ENCODE measurements at places on chromosomes 7 and 10.

DNA sequence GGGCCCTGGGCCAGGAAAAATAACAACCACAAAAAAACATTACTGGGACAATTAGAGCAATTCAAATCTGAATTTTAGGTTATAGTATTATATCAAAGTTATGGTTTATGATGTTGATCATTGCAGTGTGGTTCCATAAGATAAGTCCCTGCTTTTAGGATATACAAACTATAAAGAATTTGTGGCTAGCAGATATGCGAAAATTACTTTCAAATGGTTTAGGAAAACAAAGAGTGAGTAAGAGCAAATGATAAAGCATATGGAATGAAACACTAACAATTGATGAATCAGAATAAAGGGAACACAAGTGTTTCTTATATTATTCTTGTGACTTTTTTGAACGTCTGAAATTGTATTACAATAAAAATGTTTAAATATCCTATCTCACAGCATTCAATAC lies 64.4 kb upstream of the HECTD2 start:
- no peak for DNase-seq

DNA sequence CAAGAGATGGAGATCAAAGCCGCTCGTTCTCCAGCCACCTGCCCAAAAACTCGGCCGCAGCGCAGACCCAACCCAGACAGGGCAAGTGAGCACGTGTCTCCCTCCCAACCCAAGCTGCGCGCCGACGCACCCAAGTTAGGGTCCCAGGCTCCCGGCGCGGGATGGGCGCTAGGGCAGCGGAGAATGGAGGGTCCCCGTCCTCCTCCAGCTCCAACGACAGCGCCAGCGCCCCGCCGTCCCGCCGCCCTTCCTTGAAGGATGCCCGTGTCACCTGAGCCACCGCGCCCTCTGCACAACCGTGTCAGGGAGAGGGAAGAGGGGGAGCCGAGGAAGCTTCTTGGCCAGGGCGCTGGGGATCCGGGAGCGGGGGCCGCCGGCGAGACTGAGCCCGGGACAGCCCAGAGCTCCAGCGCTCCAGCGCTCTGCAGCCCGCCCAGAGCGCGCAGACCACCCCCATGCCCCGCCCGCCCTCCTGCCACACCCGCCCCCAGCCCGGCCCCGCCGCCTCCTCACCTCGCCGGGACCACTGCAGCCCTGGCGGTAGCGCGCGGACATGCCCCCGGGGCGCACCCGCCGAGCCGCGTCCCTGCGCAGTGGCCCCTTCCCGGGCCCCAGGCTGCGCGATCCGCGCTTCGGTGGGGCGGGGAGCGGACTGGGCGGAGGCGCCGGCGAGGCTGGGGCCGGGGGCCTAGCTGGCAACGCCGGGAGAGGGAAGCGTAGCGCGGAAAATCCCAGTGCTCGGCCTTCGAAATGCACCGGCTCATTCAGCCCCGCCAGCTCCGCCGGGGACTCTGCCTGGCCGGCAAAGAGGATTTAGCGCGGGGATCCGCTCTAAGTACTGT lies at the start of gene SLC16A12:
SLC16A12 (minus strand) TSS at position 424 of the 842 bp plus-strand sequence. CDS start 73,016 bp downstream, outside the sequence.
- peak; percentile 26 for DNase-seq

DNA sequence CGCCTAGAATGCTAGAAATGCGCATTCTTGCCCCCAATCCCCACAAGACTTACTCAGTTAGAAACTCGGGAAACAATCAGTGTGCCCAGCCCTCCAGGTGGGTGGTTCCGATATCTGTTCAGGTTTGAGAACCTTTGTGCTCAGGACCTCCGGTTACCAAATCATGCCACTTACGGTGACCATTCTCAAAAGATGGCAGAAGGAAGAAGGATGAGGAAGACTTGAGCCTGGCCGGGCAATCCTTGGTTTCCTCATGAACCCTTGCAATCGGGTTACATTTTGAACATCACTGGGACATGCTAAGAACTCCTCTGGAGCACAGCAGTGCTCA lies 52.1 kb downstream of the RBM17 start:
- no peak for DNase-seq

DNA sequence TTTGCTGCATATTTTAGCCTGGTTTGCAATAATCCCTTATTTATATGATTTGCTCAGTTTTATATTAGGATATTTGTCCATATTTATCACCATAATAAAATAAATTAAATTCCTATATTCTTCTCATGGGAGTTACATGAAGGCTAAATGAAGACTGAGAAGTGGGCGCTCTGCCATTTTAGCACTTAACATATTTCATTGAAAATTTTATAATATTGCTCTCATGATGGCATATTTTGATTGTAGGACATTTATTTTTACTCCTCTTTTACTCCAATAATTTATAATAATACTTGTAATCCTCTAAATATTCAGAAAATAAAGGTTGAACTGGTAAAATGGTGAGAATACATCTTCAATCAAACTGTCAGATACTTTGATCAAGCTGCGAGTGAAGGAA lies 99.8 kb upstream of the SEMA3A start:
- DNase-seq: no peak

DNA sequence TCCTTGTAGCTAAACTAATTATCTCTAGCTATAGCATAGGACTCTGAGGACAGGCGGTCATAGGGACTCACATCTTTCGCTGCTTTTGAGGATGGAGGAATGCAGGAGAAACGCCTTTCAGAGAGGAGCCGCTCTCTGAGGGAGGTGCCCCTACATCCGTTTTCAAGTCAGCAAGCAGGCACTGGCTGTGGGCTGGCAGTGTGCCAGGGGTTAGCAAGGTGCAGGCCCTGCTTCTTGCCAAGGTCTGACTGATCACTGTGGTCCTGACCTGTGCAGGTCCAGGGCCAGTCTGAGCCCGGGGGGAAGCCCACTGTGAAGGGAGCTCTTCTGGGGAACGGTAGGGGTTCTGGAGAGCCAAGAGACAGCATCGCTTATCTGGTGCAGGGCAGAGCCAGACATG lies 89.4 kb downstream of the SH3PXD2A start:
- peak; percentile 54 for DNase-seq

- no peak for DNase-seq
Observed at GRCh38 chr10:24180891-24181290, 28.0 kb upstream of the KIAA1217 start.

DNA sequence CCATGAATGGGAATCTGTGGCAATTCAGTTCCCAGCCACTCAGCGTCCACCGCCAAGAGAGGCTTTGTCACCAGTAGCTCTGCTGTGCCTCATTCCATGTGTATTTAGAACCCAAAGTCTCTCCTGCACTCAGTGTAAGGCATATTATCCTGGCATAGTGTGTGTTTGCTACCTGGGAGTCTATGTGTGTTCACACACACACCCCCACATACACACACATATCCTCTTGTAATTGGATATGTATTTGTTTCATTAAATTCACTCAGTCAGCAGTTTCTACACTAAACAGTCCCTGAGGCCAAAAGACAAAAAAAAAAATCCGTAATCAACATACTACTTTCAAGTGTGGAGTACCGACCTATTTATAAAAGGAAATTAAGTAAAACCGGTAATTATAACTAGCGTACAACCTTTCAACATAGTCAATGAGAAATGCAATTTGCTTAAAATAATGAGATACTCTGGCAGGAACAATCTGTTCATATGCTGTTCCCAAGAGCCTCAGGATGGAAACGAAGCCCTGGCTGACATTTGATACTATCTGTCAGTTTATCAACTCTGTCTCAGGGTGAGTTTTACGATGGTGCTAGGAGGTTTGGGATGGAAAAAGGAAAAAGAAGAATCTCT lies 425.8 kb upstream of the CELF2 start:
- DNase-seq: no peak

DNA sequence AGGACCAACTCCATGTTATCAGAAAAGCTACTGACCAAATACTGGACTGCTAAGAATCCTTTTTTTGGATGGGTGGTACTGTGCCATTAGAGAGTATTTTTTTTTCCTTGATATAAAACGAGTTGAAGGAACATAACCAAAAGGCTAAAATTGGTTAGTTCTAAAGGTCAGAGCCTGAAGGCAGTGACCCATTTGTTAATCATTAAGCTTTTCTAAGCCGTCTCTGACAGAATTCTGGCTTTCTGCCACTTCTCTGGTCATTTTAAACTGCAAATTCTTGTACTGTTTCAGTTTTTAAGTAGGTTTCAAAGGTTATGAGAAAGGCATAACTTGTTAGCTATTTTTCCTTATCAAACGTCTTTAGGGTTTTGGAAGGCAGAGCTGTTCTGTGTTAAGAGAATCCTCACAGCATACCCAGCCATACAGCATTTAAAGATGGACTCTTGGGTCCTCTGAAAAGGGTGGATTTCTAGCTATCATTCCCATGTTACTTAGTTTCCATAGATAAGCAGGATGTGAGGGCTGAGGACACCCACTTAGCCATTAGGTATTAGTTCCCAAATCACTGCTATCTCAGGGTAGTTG lies 196.8 kb downstream of the RNLS start:
- DNase-seq: peak; percentile 8

GRCh38 chr10:97923057-97923456 lies 73.4 kb downstream of the GOLGA7B start:
- no peak for DNase-seq

DNA sequence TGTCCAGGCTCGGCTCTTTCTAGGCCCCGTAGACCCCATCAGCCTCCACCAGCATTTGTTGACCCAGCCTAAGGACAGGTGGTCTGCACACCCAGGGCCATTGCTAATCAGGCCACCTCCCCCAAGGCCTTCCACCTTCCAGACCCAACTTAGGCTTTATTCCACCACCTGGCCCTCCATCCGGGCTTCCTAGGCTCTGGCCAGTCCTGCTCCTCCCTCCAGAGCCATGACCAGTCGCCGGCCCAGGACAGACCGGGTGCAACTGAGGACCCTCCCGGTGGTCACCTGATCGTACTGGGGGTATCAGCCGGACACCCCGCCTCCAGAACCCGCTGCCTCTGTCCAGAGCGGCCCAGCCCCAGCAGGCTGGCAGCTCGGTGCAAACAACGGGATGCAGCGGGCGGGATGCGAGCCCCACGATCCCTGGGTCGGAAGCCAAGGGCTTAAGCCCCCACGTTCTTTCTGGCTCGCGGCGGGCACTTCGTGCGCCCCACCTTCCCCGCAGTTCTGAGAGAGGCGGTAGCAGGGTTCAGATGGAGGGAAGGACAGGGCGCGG lies 545 bp downstream of the NACAD start:
- DNase-seq: no peak

DNA sequence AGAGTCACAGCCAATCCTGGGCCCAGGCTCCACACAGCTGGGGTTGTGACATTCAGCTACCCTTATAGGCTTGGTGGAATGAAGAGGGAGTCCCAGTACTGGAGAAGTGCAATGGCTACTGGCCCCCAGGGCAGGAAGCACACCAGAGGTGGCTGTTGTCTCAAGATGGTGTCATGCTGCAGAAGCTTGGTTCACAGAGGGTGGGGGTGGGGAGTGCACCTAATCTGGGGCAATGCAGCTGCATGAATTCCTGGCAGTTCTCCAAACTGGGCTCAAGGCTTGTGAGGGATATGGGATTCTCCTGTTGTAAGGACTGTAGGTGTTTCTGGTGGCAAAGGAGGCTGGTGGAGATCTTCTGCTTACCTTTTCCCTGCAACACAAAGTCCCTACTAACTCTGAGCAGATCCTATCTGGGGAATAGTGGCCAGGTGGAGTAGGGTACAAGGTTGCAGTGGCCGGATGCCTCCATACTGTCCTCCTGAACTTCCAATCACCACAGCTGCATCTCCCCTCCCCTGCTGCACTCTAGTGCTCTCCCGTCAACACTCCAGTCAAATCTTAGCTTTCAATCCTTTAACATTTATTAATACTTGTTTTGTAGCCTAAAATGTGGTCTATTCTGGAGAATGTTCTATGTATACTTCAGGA lies 27.4 kb upstream of the PLA2G12B start:
- DNase-seq: peak; percentile 21

DNA sequence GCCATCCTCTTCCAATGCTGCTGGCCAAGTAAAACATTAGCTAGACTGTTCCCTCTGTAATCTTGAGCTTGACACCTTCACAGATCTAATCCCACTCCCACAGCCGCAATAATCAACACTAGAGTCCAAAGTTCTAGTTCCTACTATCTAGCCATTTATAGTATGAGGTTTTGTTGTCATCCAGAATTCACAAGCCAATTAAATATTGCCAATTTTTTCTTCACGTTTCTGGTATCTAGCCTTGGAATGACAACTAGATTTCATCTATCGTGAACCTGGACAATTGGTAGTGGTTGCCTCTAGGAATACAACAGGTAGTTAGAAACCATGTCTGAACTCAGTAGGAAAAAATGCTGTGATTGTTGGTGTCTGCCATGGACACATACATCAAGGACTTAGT lies 10.4 kb downstream of the WASL start:
- no peak for DNase-seq

GRCh38 chr10:47371629-47372485 lies 12.2 kb downstream of the ZNF488 start:
- no peak for DNase-seq

- DNase-seq: no peak
Observed at GRCh38 chr7:140249036-140249806, 72.4 kb upstream of the KDM7A start.

DNA sequence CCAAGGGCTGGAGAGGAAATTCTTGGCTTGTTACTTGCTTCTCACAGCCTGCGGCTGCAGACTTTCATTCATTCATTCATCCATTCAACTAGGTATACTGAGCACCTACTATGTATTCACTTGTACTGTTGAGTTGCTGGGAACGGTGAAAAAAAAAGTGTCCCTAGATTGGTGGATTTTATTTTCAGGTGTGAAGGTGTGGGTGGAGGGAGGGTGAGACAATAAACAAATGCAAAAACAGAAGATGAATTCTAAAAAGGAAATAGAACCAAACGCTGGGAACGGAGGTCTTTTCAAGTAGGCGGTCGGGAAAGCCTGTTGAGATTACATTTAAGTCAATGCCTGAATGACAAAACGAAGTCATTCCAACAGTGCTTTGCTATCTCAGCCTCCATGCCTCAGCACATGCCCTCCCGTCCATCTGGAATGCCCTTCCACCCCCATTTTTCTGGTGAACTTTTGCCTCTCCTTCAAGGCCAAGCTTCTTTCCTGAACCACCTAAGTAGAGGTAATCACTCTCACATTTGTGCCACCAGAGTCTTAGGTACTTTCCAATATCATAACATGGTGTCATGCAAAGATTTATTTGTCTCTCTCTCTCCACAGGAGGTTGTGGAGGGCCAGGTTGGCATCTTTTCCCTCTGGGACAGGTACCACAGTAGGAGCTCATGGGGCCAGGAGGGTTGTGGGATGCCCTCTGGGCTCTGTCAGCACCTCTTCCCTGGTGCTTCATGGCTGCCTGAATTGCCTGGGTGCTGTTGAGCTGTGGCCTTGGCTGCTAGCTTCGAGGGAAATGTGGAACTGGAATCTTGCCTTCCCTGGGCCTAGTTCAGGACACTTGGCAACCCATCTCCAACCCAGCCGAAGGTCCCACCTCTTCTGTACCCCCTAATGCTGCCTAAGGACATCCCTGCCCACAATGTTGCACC lies 5.5 kb downstream of the NKX2-3 start:
- no peak for DNase-seq

DNA sequence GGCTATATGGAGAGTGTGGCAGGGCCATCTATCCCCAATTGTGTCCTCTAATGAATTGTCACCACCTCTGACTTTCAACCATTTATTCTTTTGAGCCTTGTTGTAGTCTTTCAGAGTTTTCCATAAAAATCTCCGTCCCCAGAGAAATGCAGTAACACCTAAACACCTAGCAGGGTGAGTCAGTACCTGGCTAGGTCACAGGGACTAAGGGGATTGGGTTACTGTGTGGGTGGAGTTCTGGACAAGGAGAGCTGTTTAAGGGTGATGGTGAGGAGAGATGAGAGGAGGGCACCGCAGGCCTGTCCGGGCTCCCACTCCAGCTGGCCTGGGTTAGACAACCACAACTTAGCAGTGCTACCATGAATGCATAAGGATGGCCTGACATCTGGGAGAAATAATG lies 186.2 kb upstream of the LYZL1 start:
- no peak for DNase-seq

- no peak for DNase-seq
Observed at GRCh38 chr7:121101083-121101482, 112.6 kb downstream of the CPED1 start.

Data from BE2C (cell line).